ENCODE measurements at places on chromosomes 1 and 21.

- DNase-seq = no peak
Observed at GRCh38 chr1:64139877-64140276, 63.5 kb upstream of the UBE2U start.

DNA sequence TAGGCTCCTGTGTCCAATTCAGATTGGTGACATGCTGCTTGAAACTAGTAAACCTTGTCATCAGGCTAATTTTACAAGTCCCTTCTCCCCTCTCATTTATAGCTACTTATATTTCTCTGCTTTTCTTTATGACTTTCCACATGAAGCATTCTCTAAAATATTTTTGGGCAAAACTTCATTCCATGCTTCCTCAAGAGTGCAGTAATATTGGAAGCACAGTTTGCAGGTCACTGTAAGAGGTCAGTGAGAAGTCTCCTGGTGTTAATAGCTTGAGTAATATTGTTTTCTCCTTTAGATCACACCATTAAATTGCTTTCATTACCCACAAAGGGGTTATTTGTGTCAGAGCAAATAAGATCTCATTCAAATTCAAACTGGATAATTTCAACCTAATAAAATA lies 46.6 kb downstream of the LPAR3 start:
- DNase-seq = no peak

GRCh38 chr1:15968172-15968571 lies 7.7 kb downstream of the ZBTB17 start:
- peak; percentile 33 for DNase-seq

GRCh38 chr1:34167389-34167788 lies 2.4 kb upstream of the CSMD2 start:
- no peak for DNase-seq

- DNase-seq = no peak
Observed at GRCh38 chr1:29912425-29912824, 676.1 kb downstream of the PTPRU start.

GRCh38 chr1:153370146-153370545 lies 5.3 kb downstream of the S100A12 start:
- no peak for DNase-seq

DNA sequence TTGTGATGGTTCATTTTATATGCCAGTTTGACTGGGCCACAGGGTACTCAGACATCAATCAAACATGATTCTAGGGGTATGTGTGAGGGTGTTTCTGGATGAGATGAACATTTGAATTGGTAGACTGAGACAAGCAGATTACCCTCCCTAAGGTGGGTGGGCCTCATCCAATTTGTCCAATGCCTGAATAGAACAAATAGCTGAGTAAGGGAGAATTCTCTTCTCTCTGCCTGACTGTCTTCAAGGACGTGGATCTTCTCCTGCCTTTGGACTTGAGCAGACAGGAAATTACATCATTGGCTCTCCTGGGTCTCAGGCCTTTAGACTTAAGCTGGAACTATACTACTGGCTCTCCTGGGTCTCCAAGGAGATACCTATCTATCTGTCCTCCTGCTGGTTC lies 64.4 kb downstream of the SUSD4 start:
- no peak for DNase-seq

GRCh38 chr1:2396476-2396875 lies 4.8 kb downstream of the RER1 start:
- DNase-seq = no peak

DNA sequence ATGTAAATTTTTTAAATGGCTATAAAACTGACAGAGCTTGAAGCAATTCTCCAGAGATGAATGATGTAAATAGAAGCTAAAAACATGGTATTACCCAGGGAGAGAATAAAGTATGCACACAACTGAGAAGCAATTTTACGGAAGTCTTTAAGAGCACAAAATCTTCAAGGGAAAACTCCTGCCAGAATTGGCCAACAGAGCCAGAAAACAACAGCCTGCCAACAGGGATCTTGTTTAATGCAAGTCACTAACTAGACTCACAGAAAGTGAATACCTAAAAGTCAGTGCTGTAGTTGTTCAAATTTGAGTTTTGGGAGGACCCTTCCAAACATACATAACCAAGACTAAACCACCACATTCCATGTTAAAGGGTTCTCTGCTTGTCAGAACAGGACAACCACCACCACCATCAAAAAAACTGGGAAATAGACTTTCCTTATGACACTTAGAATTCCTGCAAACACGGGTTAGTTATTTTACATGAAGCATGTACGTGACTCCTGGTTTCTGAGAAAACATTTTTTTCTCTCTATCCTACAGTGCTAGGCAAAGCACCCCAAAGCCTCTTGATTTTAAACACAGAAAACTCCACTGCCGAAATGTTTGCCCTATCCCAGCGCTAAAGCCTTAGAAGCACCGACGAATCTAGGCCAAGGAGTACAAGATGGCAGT lies 1.6 kb downstream of the EPS15 start:
- no peak for DNase-seq

DNA sequence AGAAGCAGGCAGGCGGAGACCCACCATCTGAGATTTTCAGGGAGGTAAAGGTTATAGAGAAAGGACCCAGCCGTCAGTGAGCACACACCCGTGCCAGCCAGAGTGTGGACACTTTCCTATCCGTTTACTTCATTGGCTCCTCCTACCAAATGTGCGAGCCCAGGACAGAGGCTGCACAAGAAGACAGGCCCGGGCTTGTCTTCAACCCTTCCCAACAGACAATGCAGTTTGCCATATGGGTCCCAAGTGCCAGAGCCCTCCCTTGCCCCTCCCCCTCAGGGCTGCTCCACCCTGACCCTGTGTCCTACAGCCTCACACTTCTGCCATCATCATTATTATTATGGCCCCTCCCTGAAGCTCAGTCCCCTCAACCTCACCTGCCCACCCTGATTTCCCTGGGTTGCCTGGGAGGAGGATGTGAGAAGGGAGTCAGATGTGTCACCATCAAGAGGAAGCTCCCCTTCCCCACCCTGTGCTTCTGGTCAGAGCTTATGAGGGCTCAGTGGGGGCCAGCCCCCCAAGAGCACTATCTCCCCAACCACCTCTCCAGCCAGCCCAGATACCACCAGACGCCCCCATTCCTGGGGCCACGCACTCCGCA lies 9.4 kb downstream of the LAPTM5 start:
- no peak for DNase-seq

DNA sequence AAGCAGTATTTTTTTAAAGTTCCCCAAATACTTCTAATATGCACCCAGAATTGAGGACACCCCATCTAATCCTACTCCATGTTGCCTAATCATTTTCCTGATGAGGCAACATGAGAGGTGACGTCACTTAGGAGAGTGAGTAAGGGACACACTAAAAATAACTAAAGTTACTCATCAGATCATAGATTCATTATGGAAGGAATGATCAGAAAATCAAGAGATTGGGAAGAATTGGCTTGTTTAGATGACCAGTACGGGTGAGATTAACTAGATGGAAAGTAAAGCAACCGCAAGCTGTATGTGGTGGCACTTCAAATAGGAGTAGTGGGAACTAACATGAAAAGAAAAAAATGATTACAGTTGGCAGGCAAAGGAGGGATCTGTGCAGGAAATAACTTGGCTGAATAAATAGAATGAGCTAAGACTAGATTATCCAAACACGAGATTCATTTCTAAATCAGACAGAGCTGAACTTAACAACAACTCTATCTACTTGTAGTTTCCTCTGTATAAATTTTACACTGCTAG lies 61.4 kb upstream of the CXADR start:
- DNase-seq = no peak

GRCh38 chr1:217897100-217897499 lies 266.0 kb downstream of the SPATA17 start:
- no peak for DNase-seq

DNA sequence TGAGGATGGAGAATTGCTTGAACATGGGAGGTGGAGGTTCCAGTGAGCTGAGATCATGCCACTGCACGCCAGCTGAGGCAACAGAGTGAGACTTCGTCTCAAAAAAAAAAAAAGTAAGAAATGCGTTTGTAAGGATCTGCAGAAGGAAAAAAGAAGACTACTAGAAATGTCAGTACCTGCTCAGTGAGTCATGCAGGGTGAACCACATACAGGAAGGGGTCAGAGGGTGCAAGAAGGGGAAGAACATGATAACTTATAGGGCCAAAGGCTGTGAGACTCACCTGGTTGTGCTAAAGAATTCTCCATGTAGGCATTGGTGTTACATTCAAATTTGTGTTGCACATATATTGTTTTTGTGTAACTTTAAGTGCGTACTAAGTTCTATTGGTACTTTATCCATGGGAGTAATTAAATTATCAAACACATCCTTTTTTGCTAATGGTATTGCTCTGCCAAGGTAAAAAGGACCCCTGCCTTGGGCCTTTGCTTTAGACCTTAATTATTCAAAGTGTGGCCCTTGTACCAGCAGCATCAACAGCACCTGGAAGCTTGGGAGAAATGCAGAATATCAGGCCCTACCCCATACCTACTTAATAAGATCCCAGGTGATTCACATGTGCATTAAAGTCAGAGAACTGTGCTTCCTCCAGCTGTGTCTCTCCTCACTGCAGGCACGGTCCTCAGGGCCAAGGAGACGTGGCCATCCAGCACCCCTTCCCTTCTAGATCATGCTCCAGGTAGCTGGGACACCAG lies 96.4 kb upstream of the PPP2R5A start:
- DNase-seq = no peak

GRCh38 chr1:155940993-155941844 lies at the start of gene RXFP4:
Gene RXFP4, plus strand, starts transcription at chr1:155941638. Its CDS starts 72 bp downstream, at chr1:155941710.
- DNase-seq = peak; percentile 60

- no peak for DNase-seq
Observed at GRCh38 chr1:237045278-237046016, 3.5 kb downstream of the RYR2 start.

DNA sequence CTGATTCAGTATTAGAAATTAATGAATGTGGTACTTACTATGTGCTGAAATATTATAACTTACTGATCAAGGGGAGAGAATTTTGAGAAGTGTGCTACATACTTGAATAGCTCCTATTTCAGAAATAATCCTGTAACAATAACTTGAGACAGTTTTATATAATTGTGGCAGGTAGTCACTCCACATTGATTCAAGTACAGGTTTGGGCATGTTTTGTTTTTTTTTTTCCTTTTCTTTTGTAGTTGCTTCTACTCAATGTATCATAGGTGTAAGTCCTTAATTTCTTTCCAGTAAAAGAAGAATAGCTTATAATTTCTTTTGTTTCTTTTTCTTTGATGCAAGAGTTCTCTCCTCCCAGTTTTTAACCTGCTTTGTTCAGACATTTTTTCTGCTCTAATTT lies 86.1 kb upstream of the ADGRL2 start:
- DNase-seq = no peak

- no peak for DNase-seq
Observed at GRCh38 chr1:107116306-107116790, 24.5 kb upstream of the NTNG1 start.

DNA sequence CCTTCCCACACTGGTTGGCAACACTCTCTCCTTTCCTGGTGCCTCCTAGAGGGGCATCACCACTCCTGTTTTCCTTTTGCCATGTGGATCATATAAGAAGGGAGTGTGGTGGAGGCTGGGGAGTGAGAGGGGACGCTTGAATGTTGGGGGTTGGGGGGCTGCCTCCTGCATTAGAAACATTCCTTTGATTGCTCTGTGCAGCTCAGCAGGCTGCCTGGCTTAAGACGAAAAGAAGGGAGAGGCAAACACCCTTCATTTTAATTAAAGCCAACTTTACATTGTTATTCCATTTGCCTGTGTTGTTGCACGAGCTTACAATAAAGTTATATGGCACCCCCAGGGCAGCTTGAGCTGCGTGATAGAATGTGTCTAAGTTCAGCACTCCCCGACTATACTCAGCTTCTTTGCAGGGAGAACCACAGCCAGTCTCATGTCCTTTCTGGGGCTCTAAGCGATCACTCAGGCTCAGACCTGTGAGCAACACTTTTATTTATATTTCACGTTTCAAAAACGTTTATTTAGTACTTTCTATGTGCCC lies 57.4 kb downstream of the FOXD2 start:
- DNase-seq = no peak

DNA sequence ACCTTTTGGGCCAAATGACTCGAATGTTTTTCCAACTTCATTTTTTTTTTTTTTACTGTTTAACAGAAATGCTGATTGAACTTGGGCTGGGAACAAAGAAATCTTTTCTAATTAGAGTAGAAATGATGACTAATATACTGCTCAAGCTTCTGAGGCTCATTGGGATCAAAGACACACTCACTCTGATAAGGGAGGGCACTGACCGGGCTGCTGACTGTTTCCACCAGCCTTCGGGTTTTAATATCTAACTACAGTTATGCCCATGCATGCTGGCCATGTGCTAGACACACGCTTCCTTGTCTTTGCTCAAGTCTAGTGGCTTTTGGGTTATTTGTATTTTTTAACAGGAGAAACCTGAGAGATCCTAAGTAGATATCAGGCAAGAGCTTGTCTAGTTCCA lies 16.8 kb downstream of the ZBTB18 start:
- DNase-seq = no peak

DNA sequence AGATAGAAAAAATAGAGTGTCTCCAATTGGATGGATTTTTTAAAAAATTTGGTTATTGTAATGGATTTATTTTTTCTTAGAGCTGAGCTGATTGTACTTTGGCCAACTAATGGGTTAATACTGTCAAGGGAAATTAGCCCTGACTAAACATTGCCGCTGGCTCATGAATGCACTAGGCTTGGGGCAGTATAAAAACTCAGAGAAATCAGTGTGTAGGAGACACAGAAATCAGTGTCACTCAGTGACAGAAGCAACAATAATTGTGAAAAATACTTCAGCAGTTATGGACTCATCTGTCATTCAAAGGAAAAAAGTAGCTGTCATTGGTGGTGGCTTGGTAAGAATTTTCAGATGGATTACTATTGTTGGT lies at the start of gene KMO:
KMO (plus strand) TSS at position 217 of the 370 bp plus-strand sequence; CDS start at position 284, 67 bp downstream.
- DNase-seq = no peak

DNA sequence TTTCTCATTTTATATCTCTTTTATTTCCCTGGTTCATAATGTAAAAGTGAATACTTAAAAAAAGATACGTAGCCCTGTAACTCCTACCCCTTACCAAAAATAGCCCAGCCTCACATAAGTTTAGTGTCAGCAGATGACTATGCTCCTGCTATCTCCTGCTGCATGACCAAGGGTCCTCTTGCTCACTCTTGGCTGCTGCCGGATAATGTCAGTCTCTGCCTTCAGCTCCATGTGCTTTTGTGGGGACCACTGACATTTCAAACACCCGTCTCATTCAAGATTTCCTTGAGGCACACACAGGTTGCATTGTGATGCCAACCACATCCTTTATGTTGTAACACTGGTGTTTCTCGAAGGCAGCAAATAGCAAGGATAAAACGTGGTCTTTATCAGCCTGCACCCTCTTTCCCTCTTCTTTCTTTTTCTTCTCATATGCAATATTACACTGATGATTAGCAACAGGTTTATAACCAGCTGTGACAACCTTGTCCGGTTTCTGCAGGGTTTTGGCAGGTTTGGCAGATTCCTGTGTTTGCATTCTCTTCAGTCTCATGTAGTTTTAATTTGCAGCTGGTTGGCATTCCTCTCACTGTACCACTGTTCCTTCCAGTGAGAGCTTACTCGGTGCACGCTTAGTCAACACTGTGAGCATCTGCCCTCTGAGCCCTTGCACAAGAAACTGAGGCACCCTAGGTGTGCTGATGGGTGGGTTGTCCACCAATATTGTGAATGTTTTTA lies 62.2 kb downstream of the ZNF684 start:
- no peak for DNase-seq
